Kidney (tissue), 22 donors: ENCODE measurements at places on chromosomes 7 and 10. TPM values are rescaled to one million over a fixed set of nuclear protein-coding genes. Genes with fewer than 3 reads are reported as not detected.

DNA sequence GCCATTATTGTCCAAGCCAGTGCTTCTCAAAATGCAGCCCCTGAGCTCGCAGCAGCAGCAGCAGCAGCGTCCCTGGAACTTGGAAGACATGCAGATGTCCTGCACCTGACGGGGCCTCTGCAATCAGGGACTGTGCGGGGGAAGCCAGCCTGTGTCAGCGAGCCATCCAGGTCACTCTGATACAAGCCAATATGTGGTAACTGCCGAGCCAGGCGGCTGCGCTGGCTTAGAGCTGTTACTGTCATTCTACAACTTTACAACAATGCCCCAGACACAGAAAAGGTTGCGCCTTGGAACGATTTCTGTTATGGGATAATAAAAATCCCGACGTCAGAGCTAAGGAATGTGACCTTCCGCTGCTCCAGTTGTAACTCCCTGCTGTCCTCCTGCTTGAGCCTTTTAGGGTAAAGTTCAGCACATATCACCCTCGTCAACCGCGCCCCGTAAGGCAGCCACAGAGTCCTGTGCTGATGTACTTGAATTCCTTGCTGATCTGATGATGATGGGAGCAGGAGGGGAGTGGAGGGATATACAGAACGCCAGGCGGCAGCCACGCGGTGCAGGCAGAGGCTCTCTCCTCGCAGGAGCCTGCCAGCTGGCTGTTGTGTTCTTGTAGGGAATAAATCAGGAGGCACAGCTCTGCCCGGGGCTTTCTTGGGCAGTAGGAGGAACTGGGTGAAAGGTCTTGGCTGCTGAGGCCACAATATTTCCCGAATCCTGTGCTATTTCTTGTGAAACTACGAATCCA is 20.0 kb upstream of the CRYGN start:
- DNase-seq: peak; percentile 87

- DNase-seq: no peak
These were observed 70.3 kb upstream of the AGK start for GRCh38 chr7:141480953-141481352.

BMPER gene
- 0.80 TPM for polyA plus RNA-seq

DNA sequence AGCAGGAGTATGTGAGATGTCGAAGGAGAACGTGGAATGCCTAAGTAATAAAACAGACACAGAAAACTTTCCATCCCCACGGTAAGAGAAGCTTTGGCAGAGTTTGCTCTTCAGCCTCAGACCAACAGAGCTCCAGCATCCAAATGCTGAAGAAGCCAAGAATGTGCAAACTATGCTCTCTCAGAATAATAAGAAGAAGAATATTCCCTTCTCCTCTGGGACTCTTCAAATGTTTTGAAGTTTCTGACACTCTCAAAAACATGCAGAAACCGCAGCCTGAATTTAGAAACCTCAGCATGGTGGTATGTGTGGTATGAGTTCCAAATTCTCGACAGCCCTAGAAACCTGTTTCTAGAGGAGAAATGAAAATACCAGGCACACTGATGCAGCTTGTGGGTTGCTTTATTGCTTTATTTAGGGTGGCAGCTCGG is 113.3 kb downstream of the KCNMA1 start:
- no peak for DNase-seq
